A549 (cell line): ENCODE measurements at places on chromosomes 3 and 15. TPM values are rescaled to one million over a fixed set of nuclear protein-coding genes. Genes with fewer than 3 reads are reported as not detected.

GRCh38 chr3:128198313-128198712 lies 45.0 kb downstream of the EEFSEC start:
- DNase-seq: no peak

WDR93 gene
- polyA plus RNA-seq: 0.10 to 0.16 TPM (median 0.12 TPM) in 3 replicates

RTP3 gene
- not detected in 3 replicates for polyA plus RNA-seq

GRCh38 chr15:84926491-84927230 lies 42.2 kb downstream of the SLC28A1 start:
- DNase-seq: no peak

FBLN2 gene
- 1.6 to 2.7 TPM (median 2.6 TPM) in 3 replicates for polyA plus RNA-seq

- no peak for DNase-seq
Observed at GRCh38 chr15:46735115-46735514, 982.2 kb upstream of the SEMA6D start.

DUOX2 gene
- polyA plus RNA-seq: 0.03 to 0.07 TPM (median 0.05 TPM) in 3 replicates

DNA sequence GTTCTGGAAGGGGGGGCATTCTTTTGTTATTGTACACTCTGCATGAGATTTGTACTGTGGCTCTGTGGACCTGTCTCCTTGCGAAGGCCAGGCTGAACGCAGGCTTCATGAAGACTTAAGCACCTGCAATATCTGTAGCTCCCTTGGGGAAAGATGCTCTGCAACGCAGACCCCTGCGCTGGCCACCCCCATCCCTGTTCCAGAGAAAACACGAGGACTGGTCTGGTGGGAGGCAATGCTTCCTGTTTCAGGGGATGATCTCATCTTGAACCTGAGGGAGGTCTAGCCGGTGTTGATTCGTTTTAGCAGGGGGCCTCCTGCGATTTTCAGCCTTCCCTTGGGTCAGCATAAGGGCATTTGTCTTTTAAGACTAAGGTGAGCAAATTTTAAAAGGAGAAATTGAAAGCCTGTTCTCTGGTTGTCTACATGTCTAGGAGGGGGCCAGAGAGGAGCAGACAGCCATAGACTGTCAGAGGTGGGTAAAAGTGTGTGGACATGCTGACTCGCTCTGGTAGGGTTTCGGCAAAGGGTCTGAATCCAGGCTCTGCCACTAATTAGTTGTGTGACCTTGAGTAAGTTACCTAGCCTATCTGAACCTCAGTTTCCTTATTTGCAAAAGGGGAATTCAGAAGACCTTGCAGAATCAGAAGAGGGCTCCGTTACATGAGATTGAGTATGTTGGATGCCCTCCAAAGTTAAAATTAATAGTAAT lies 80.9 kb upstream of the RASGRF1 start:
- no peak for DNase-seq

PLXND1 gene
- polyA plus RNA-seq: 47.2 to 72.6 TPM (median 58.6 TPM) in 3 replicates

- peak; percentile 96 for DNase-seq
Observed at GRCh38 chr15:92803852-92804609, 96.1 kb upstream of the CHD2 start.

NR1I2 gene
- polyA plus RNA-seq: 0.05 TPM in 1 of 3 replicates, not detected in the others

- DNase-seq: peak; percentile 69
Observed at GRCh38 chr3:160331127-160331937, 67.7 kb downstream of the IFT80 start.

DNA sequence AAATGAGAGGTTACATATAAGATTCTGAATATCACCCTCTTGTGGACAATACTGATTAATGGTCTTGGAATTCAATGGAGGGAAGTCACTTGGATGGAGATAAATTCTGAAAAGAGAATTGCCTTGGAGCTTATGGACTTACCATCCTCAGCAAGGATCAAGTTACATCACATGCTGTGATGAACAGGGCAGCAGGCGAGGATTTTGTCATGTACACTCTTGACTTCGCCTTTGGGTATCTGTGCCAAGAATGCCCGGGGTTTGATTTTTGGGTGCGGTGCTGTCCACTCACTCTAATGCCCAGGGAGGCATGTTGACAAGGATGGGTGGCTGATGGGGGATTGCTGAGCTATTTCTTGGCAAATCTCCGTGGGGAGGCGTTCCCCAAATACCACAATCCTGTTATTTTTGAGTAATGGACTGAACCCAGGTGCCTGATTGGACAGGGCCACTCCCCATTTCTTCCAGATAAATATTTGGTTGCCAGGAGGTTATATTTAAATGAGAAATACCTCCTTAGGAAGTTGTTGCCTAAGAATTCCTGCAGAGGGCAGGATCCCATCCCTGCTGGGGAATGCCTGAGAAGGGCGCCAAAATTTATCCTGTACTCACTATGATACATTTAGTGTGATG lies 96.3 kb downstream of the TPRG1 start:
- peak; percentile 77 for DNase-seq

- DNase-seq: no peak
Observed at GRCh38 chr15:52382647-52383046, 87.0 kb upstream of the MYO5C start.

HYAL1 gene
- polyA plus RNA-seq: 0.42 to 0.62 TPM (median 0.54 TPM) in 3 replicates

GRCh38 chr3:63662500-63662899 lies 10.0 kb downstream of the SNTN start:
- DNase-seq: no peak

DNA sequence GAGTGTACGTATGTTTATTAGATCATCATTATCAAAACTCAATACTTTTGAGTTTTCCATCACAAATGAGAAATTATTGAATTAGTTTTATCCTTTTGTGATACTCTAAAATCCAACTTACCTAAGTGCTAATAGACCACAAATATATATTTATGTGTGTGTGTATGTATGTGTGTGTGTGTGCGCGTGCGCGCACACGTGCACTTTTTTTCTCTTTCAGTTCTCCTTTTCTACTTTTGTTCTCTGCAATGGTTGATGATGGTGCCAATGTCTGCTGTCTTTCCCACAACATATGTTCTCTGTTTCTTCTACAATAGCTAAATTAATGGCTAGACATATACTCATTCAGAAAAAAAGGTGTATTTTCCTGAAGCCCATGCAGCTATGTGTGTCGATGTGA lies 571.6 kb upstream of the ARPP21 start:
- DNase-seq: no peak

GRCh38 chr3:78977073-78977472 lies 790.7 kb downstream of the ROBO1 start:
- DNase-seq: no peak

- no peak for DNase-seq
Observed at GRCh38 chr3:123383091-123384053, 65.5 kb downstream of the ADCY5 start.

DNA sequence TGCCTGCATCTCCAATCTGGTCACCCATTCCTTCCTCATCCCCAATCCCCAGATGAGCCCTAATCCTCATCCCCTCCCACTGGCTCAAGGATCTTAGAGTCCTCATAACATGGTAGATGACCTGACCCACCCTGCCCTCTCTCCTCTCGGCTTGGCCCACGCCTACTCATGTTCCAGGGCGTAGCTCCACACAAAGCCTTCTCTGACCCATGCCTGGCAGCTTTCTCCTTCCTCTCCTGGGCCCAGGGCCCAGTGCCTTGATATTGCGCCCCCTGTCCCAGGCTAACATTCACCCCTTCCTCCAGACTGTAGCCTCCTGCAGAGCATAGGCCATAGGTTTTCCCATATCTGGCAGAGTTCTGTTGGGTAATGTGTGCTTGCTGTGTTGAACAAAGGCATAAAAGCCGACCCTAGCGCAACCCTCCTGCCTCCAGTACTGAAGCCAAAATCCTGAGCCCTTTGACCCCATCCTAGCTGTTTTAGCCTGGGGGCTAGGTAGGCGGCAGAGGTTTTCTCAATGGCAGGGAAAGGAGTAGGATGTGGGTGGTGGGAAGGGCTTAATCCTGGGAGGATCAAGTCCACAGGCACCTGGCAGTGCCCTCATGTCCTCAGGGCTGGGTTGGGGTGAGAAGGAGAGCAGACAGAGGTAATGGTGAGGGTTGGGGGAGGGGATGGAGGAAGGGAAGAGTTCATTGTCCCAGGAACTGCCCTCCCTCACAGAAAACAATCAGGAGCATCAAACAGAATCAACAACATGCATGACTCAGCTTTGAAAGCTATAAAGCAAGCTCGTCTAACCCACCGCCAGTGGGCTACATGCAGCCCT lies 35.5 kb downstream of the MESD start:
- DNase-seq: no peak

KY gene
- 0.05 TPM in 1 of 3 replicates, not detected in the others for polyA plus RNA-seq

DNA sequence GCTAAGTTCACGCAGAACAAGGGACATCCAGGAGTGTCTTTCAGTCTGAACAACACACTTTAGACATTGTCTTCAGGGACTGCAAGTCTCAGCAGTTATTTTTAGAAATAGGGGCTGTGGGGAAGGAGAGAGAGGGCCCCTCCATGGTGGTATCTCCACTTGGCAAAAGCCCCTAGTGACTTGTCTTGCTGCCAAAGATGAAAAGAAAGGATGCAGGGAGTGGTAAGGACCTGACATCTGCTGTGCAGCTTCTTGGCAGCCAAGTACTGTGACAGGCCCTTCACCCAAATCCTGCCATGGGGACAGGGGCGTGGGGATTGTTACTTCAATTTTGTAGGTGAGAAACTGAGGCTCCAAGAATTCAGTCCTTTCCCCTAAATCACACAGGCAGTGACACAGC lies 21.0 kb upstream of the SEMA6D start:
- DNase-seq: no peak

ACTRT3 gene
- 2.8 to 4.4 TPM (median 3.3 TPM) in 3 replicates for polyA plus RNA-seq

DNA sequence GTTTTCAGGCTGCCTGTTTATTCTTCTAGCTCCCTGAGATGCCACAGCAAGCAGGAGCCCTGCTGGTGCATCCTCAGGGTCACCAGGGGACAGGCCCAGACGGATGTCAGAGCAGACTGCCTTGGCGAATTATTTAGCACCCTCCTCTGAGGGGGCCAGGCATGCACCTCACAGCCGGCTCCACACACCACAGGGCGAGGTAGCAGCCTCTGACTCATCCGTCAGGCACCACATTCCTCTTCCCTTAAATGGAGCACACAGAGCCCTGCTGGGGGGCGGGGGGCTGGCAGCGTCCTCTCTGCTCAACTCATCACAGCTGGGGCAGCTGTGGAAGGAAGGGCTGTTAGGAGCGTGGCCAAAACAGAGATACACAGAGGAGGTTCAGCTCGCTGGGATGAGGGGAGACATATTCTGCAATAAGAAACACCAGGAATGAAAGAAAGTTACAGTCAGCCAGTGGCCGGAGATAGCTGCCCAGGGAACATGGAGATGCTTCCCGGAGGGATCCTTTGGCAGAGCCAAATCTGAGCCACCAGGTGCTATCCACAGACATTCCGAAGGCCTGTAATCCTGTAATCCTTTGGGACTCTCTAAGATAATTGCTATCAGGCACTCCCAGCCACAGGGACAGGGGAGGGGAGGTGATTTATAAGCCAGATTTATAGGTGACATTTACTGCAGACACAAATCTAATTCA lies 13.9 kb upstream of the PRICKLE2 start:
- DNase-seq: peak; percentile 84

- DNase-seq: no peak
Observed at GRCh38 chr15:55989383-55989782, 4.0 kb downstream of the NEDD4 start.

ZBTB47 gene
- 5.2 to 7.1 TPM (median 6.8 TPM) in 3 replicates for polyA plus RNA-seq

DNA sequence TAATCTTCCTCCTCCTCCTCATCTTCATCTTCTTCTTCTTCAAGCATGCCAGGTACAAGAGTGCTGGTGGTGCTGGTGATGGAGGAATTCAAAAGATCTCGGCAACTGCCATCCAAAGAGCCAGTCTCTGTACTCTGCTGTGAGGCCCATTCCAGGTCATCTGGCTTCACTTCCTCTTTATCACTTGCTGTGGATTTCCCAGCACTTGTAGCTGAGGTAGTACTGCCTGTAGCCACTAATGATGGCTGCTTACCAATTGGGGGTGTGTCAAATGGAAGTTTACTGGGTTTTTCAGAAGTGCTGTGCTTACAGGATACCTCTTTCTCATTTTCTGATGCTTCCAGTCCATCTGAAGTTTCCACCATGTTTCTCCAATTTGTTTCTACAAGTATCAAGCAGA lies 28.8 kb upstream of the SHC4 start:
- no peak for DNase-seq

DISP2 gene
- polyA plus RNA-seq: 0.39 to 0.82 TPM (median 0.56 TPM) in 3 replicates

GRCh38 chr3:139634111-139634635 lies 43.6 kb downstream of the NMNAT3 start:
- DNase-seq: no peak

- no peak for DNase-seq
Observed at GRCh38 chr15:95492388-95493070, 838.0 kb upstream of the NR2F2 start.

DNA sequence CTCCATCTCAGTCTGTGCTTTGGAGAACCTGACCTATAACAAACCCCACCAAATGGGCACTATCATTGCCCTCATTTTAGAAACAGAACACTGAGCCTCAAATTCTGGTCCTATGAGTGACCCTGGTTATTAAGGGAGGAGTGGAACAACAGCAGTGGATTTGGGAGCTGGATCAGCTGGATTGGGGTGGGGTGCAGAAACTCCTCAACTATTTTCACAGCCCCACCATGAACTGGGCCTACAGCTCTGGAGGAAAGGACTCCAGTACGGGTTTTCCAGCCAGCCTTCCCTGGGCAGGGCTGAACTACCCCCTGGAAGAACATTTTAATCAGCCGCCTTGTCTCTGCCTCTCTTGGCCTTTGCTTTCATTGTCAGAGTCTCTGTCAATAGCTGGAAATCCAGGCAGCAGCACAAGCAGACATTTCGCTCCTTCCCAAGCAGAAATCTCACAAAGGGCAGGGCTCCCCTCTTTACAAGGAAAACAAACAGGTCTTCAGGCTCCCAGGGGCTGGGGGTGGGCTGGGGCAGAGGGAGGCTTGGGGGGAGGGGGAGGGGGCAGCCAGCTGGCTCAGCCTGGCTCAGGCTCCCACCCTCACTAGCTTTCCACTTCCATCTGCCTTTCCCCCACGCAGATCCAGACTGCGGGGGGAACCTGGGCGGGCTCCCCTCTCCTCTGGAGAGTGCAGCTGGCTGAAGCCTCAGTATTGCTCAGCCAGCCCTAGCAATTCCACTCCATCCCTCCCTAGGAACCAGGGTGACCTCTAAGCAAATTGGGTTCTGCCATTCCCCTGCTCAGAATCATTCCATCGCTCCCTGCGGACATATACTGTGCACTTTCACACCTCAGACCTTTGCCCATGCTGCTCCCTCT lies 13.7 kb upstream of the TLE3 start:
- DNase-seq: peak; percentile 75

DNA sequence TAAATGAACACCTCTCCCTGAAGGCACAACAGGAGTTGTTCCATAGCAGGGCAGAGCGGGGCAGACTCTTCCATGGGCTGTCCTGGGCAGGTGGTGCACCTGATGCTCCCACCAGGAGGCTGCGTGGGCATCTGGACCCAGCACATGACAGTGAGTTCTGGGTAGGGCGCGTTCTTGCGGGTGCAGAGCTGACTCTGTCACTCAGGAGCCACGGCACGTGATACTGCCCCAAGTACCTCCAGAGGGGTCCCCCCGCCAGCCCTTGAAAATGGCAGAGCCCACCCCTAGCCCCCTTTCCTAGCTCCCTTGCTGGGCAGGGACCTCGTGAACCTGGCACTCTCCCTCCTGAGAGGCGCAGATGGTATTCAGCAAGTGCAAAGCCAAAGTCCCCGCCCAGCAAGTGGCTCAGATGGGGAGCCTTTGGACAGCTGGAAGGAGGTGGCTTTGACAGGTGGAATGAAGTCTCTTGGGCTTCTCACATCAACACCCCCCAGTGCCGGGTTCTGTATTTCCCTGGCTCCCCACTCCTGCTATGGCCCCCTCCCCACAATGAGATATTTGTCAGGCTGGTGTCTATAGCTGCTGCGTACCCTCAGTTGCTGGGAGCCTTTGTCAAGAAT lies 172.1 kb downstream of the TBC1D2B start:
- no peak for DNase-seq
